ENCODE measurements at places on chromosomes 2 and 18.

DNA sequence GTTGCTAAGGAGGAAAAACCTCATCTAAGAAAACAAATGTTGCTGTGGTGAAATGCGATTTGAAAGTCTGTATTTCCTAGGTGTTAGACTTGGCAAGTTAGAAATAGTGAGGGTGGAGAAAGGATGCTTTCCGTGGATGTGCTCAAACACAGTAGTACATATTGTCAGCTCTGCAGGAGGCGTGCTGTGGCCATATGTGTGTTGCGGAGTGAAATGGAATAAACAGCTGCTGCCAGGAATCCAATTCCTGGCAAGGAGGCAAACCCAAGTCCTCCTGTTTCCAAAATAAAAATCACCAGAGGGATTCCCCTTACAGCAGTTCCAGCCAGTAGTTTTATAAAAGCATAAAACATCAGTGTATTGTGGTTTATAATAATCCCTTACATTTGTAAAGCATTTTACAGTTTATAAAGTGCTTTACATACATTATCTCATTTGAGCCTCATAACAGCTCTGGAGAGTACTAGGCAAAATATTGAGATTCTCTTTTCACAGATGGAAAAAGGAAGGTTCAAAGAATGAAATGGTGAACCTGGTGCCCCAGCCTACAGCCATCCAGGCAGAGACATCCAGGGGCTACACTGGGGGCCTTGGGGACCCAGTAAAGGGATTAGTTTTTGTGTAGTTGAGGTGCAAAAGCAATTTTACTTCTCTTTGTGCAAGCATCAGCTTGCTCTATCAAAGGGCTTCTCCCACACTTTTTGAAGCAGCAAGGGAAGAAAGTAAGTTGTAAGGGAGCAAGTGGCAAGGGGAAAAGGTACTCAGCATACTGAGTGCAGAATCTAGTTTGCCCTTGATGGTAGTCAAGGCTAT, 206.0 kb downstream of the AGPS start:
- DNase-seq = peak; percentile 70

- DNase-seq = no peak
Measured at GRCh38 chr2:217124050-217124449, 264.2 kb upstream of the TNP1 start.

- no peak for DNase-seq
Measured at GRCh38 chr2:133344849-133345248, 223.4 kb downstream of the NCKAP5 start.

DNA sequence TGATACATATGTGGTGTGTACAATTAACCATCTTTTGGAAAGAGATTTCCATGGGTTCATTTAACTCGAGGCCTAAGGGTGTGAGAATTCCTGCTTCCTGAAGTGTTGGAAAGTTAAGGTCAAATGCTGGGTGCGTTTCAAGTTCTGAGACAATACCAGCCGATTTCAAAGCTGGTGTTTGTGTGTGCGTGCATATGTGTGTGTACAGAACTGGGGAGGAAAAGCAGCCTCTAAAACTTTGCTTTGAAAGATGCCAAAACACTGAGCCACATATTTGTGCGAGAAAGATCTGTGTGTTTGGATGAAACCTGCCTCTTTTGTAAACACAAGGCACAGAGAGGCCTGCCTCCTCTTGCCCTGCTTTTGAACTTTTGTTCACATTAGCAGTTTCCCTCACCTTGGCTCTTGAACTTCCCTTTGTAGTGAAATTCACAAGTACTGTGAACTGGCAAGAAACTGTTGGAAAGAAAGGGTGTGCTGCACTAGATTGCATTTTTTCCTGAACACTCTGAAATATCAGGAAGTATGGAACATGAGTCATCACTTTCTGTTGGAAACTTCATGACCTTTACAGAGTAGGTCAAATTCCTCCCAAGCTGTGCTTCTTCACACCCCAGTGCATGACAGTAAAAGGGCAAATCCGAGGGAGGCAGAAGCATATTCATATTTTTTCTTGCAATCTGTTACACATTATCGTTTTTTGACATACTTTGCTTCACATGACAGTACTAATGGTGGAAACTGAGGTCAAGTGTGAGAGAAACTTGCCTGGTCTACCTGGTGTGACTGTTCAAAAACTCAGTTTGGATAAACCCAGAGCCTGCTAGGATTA, 20.0 kb upstream of the CAVIN2 start:
- DNase-seq = peak; percentile 97

- no peak for DNase-seq
Measured at GRCh38 chr2:235053651-235054050, 101.8 kb downstream of the SH3BP4 start.

DNA sequence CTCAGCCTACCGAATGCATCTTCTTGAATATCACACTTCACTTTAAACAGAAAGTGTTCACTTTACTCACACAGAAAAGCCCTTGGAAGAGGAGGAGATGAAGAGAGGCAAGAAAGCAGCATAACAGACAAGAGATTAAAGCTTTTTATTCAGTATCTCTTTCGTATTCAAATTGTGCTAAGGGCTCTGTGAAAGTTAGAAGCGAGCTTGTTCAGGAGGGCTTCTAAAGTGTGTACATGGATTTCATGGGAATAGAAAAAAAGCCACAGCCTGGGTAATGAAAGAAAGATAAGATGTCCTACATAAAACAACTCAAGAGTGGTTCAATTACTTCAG, 531.9 kb downstream of the TMEM182 start:
- no peak for DNase-seq

DNA sequence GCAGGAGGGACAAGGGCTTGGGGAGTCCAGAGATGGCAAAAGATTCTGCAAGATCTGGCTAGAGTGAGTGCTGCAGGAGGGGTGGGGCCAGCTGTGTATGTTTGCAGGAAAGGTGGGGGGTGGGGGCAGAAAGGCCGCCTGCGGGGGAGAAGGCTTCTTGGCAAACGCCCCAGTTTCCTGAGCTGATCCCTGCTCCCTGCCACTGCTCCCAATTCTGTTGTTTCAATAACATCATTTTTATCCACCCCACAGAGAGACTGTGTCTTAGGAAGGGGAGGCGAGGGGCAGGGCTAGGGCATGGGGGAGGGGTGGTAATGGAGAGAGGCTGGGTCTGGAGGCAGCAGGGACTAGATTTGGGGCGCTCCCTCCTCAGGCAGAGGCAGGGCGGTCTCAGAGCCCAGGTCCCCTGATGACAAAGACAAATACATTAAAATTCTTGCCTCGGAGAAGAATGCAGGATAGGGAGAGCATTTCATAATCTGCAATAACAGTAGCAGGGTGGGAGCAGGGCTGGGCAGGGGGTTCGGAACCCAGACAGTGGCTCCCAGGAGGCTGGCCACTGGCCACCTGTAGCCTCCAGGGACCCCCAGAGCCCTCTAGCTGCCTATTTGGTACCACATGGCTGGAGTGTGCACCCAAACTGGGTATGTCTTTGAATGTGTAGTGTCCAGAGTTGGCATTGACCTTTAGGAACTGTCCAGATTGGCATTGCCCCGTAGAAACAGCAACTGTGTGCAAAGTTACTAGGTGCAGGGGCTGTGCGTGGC, 2.1 kb upstream of the WNT6 start:
- DNase-seq = no peak

DNA sequence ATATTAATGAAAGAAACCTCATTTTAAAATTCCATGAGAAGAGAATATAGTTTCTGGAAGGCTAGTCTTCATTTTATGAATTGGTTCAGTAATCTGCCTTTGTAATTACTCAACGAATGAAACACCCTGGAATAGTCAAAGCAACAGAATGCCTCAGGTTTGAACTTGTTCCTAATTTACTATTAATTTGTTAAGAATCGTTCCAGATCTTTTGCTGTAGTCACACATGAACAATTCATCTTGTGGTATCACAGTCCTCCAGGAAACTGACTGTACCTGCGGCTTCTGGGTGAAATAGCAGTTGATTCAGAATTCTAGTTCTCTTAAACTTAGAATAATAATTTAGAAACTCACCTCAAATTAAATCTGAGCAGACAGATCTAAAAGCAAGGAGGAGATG, 282.7 kb upstream of the MAP2 start:
- DNase-seq = no peak

Measured in fibroblast of the aortic adventitia (primary cell).